ENCODE measurements at places on chromosomes 12 and 14. TPM values are rescaled to one million over a fixed set of nuclear protein-coding genes. Genes with fewer than 3 reads are reported as not detected.

DNA sequence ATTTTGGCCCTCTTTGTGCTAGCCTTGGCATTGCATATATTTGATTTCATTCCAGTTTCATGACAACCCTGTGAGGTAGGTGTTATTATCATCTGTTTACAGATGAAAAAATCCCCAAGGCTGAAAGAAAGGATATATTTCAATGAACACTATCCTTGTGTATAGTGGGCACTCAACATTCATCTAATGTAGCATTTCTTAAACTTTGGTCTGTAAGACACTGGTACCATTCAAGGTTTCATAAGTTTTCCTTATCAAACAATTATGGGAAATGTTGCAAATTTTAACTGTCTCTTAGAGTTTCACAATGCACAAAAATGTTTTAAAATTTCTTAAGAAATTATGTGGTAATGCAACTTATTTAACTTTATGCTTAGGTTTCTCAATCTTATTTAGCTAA, 44.3 kb downstream of the ATP23 start:
- no peak for DNase-seq

GRCh38 chr12:48811437-48812090, 6.7 kb upstream of the CACNB3 start:
- no peak for DNase-seq

DNA sequence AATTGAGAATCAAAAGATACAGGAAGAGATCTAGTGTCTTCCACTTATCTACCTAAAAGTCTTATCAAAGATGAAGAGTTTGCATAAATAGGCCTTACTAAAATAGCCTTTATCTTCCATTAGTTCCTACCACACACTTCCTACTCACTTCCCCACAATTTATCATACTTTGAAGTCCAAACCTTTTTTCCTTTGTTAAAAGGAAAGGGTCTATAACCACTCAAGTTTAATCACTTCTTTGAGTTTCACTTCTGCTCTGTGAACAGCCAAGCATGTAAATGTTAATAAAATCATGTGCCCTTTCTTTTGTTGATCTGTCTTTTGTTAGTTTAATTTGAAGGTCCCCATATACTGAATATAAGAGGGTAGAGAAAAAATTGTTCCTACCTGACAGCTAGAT, 114.5 kb downstream of the PHLDA1 start:
- no peak for DNase-seq

KRT73 gene
- total RNA-seq, result not detected

Measured in CD8-positive, alpha-beta memory T cell (primary cell).